Urinary bladder (tissue), 4 donors: ENCODE measurements at places on chromosomes 6 and 20. TPM values are rescaled to one million over a fixed set of nuclear protein-coding genes. Genes with fewer than 3 reads are reported as not detected.

DNA sequence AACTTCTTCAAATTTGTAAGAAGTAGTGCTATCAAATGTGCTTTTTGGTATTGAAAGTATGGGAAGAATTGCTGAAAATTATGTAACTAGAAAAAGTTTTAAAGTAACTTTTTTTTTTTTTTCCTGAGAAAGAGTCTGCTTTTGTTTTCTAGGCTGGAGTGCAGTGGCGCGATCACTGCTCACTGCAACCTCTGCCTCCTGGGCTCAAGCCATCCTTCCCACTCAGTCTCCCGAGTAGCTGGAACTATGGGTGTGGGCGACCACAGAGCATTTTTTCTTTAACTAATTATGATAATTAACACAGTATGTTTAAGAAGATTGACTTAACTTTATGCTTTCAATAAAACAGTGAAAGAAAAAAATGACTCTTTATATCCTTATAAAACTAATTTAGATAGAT is 38.4 kb downstream of the BMP5 start:
- DNase-seq, result no peak

Gene KCNG1
- 8.3 TPM for polyA plus RNA-seq

Gene UBD
- 2.9 TPM for polyA plus RNA-seq

Gene TTBK1
- polyA plus RNA-seq, result 0.20 TPM

DNA sequence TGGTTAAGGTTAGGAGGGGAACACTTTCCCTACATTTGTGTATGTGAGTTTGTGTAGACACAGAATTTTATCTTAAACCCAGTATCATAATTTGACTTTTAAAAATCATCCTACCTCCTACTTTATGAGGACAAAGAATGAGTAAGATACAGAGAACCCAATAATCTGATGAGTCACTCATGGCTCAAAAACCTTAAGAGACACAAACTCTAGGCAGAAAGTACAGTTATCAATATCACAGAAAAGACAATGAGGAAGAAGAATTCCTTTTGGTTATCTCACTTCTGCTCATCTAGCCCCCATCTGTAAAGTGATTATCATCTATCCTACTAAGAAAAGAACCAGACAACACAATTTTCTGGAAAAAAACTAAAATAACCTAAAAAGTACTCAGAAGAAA is 87.7 kb downstream of the EPB41L2 start:
- no peak for DNase-seq
